Stimulated activated naive CD4-positive, alpha-beta T cell (primary cell): ENCODE measurements at places on chromosomes 6 and 20.
A peak's percentile ranks its signal among the peaks of the same experiment; 100 is the strongest.

DNA sequence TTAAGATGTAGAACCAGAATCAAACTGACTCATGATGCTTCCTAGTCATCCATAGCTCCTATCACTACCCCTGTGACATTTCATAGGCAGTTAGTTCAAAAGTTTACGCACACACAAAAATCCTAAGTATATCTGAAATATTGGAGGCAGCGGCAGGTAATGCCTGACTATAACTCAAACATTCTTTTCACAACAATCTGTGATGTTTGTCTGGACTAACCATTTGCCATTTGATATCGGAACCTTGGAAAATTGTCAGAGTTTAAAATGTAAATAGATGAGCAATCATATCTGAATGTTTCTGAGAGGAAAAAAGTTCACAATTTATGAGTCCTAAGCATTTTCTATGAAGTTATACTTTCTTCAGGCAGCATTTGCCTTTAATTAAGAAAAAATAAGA lies 1078.2 kb downstream of the EPHA7 start:
- no peak for DNase-seq

GRCh38 chr6:3157131-3157933 lies at the start of gene TUBB2A:
TUBB2A (minus strand) TSS chr6:3157544; CDS start chr6:3157463, 81 bp downstream.
- DNase-seq: peak; percentile 91

DNA sequence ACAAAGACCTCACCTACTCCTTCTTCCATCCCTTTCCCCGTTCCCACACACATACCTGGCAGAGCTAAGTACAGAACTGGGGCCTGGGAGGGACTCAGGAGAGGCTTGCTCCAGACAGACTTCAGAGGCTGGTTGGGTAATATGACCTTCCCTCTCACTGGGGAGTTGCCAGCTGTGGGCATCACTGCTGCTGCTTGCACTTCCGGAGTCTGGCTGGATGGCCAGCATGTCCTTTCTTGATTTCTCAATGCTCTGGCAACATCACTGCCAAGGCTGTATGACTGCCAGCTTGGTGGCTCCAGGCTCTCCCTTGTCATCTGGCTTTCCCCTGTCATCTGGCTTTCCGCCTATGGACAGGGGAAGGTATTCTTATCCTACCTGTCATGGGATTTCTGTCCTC lies 47.8 kb downstream of the CDH22 start:
- no peak for DNase-seq

DNA sequence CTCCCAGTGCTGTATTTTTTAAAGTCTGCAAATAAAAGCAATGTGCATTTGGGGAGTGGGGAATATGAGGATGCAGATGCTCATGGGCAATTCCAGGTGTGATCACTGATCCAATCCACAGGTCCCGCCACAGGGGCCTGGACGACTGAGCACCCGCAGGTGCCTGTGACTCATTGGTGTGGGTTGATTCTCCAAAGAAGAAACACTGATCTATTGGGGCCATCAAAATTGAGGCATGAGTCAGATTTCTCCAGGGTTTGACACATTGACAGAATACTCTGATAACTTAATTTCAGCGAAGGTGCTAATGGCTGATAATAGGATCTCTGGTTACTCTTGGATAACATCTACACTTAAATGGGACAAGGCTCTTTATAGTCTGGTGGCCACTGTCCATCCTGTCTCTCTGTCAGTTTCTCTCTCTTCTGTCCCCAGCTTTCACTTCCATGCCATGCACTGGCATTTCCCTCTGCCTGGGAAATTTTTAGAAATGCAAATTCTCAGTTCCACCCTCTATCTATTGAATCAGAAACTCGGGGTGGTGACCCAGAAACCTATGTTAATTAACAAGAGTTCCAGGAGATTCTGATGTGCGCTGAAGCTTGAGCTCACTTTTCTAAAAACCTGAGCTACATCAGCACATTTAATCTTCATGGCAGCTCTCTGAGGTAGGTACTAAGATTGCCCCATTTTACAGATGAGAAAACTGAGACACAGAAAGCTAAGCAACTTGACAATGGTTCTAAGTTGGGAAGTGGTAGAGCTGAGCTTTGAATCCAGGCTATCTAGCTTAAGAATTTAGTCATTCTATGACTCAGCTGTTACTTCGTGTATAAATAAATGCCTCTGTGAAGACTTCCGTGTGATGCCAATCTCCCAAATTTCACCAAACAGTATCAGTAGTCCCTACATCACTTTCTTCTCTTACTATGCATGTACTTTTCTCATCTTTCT lies 10.2 kb upstream of the RCAN2 start:
- DNase-seq: no peak

- DNase-seq: no peak
These were observed 98.6 kb downstream of the UST start for GRCh38 chr6:148845464-148845863.

DNA sequence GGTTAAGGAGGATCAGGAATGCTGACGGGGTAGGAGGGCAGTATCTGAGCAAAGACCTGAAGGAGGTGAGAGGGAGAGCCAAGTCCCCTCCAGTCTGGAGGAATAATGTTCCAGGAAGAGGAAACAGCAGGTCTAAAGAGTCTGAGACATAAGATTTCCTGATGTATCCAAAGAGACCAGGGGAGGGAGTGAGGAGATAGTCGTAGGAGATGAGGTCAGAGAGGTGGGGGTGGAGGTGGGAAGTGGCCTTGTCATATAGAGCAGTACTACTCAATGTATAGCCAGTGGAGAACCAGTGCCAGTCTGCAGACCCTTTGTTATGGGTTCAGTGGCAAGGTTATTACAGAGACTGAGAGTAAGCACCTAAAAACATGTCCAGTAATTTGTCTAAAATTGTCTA lies 130.6 kb downstream of the COL9A1 start:
- DNase-seq: no peak

GRCh38 chr20:41391587-41392001 lies 25.0 kb upstream of the EMILIN3 start:
- no peak for DNase-seq

- DNase-seq: no peak
These were observed 21.2 kb upstream of the CCN6 start for GRCh38 chr6:112032728-112033127.

DNA sequence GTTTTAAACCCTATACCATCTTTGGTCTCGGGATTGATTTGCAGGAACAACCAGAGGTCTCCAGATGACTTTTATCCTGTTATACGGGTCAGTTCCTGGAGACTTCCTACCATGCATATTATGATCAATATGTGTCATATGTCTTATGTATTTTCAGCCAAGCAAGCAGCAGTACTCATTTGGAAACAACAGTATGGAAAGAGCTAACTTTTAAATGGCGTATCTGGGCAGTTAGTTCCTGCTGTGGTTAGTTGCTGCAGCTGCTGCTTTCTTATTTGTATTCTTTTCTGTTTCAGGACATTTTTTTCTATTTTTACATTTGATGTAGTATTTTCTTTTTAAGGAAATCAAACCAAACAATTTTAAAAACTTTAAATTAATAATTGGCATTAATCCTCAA lies 207.5 kb downstream of the MANEA start:
- DNase-seq: no peak

GRCh38 chr6:1267790-1268762 lies 43.8 kb upstream of the FOXQ1 start:
- DNase-seq: no peak

- no peak for DNase-seq
These were observed 278.2 kb downstream of the CLIC5 start for GRCh38 chr6:45737331-45738056.

- DNase-seq: no peak
These were observed 187.7 kb upstream of the BMP2 start for GRCh38 chr20:6579824-6580223.

DNA sequence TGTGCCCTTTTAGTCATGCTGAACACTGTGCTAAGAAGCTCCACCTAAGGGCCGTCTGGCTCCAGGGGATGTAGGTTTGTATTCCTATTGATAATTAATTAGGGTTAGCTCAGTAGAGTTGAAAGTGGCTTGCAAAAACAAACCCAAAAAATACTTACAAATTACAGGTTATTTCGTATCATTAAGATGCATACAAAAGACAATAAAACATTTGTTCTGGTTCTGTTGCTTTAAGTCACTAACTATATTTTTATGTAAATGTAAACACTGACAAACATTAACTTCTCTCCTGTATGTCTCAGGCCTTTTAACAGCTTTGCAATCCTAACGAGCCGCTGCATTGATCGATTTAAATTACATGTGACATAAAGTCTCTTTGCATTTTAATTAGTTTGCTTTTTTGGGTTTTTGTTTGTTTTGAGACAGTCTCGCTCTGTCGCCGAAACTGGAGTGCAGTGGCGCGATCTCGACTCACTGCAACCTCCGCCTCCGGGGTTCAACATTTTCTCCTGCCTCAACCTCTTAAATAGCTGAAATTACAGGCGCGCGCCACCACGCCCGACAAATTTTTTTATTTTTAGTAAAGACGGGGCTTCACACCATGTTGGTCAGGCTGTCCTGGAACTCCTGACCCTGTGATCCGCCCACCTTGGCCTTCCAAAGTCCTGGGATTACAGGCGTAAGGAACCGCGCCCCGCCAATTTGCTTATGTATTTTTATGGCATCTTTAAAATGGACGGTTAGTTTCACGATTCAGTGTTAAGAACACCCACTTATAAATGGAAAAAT lies 110.9 kb downstream of the HFE start:
- peak; percentile 39 for DNase-seq

GRCh38 chr6:110351546-110351945 lies 6.6 kb downstream of the METTL24 start:
- no peak for DNase-seq

GRCh38 chr20:13717631-13718044 lies 67.1 kb downstream of the ESF1 start:
- no peak for DNase-seq

DNA sequence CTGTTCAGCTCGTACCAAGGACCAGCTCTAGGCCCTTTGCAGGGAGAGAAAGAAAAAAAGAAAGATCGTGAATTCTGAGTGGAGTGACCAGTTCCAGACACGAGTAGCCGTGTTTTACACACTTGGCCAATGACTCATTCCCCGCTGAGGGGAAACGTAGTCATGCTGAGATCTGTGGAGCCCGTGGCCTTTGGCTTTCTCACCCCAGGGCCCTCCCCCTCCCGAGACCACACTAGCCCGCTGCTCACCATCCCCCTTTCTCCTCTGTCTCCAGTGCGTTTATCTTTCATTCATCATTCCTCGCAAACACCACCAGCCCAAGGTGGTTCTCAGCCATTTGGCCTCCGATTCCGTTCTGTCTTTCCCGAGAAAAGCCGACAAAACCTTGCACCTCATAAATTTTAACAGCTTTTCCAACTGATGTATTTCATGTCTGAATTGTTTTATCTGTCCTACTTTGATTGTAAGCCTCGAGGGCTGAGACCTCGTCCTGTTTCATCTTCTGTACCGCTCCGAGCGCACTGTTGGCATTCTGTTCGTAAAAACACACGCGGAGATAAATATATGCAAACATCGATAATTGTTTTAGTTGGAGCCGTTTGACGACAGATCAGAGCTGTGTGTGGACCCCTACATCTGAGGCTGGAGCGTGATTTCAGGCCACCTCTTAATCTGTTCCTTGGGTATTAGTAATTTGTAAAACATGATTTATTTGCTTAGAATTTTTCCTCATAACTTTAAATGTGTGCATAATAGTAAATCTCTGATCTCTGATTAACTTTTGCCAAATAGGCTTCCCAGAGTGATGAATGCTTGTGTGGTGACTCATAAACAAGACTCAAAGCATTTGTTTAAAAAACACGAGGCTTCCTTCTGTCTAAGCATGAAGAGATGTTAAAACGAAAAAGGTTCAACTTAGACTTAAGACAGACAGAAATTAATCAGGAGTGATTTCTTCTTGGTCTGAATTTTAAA lies 336.6 kb downstream of the CDH4 start:
- DNase-seq: no peak

GRCh38 chr6:744666-745353 lies 51.9 kb upstream of the EXOC2 start:
- no peak for DNase-seq

DNA sequence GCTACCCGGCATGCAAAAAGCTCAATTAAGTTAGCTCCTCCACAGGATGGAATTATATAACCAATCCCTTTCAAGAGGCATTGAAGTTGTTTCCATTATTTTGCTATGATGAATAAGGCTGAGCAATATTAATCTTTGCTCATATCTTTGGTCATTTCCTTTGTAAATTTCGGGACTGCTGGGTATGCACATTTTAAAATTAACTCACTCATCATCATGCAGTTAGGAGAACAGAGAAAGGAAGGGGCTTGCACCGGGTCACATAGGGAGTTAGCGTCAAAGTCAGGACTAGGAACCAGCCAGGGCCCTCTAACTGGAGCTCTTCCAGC lies 430 bp upstream of the FAM110A start:
- no peak for DNase-seq

- no peak for DNase-seq
These were observed 13.8 kb downstream of the SYNGAP1 start for GRCh38 chr6:33433544-33434191.

- no peak for DNase-seq
These were observed 142.6 kb upstream of the ZNF217 start for GRCh38 chr20:53736122-53736756.
